ENCODE measurements at places on chromosomes 12 and 14.
A peak's percentile ranks its signal among the peaks of the same experiment; 100 is the strongest.

- peak; percentile 88 for DNase-seq
Measured at GRCh38 chr12:12788675-12789368, 3.4 kb downstream of the APOLD1 start.

- DNase-seq = no peak
Measured at GRCh38 chr14:65277580-65278270, 134.8 kb upstream of the FUT8 start.

DNA sequence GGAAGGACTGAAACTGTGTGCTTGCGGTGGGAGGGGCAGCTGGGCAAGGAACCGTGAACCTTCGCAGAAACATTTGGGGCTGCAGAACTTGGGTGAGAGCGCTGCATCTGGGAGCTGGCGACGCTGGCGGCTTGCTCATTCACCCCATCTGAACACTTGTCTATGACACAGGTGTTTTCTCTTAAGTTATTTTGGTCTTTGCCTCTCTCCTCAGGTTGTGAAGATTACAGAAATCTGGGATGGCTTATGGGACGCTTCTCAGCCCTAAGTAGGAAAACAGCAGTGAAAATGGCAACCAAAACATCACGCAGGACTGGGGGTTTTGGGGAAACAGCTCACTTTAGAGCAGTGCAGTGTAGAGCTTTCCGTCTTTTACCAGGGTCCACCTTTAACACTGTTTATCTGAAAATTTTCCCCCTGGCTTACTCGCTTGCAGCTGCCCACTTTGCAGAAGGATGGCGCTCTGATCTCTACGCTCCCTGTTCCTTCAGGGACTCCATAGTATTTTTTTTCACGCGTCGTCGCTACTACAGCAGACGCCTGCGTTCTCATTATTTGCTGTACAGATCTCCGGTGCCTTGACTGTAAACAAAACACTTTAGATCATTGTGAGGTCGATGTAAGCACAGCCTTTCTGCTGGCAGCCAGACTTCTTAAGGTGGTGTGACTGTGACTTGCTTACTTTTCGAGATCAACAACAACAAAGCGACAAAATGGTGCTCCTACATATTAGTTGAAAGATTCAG is 2.7 kb upstream of the CDKN1B start:
- DNase-seq = peak; percentile 65

DNA sequence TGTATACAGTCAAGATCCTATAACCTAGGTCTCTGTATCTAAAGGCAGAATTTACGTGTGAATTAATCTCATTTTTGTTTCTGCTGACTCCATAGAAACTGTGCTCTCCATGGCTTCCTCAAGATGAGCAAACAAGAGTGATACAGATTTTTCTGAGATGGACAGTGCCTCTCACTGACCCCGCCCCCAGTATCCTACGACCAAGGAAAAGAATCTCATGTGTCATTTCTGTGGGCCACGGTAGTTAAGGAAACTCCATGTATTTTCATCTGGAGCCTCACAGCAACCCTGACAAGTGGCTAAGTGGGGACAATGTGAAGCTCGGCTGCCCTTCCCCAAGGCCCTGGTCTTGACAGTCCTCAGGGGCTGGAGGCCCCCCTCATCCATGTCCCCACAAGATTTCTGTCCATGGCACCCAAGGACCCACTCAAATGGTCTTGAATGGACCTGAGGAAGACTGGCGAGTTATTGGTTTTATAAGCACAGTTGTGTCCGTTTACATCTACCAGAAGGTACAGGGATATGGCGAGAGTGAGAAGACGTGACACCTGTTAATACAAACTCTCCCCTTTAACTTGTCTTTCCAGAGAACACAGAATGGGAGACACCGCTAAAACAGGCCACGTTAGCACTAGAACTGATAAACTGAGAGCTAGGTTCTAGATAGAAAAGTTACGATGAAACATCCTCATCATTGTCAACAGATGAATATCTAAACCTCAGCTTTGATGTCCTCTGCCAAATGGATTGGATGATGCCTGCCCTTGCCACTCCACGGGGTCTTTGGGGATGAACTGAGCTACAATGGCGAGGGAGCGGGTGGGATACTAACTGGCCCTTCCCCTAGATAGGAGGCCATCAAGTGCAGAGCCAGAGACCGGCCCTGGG is 108.4 kb upstream of the EGLN3 start:
- no peak for DNase-seq

- peak; percentile 42 for DNase-seq
Measured at GRCh38 chr12:110012137-110012536, 12.9 kb downstream of the ANKRD13A start.

DNA sequence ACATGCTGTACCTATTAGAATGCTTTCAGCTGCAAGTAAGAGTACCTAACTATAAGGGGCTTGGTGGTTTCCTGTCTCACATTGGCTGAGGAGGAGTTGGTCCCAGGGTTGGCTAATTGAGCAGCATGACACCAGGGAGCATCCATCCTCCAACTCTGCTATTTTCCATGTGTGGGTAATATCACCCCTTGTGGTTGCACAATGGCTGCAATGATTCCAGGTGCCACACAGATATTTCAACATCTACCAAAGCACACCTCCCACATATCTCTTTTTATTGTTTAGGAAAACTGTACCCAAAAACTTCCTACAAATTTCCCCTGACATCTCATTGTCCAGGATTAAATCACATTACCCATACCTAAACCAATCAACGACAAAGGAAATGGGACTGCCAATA is 118.0 kb upstream of the EEA1 start:
- no peak for DNase-seq

DNA sequence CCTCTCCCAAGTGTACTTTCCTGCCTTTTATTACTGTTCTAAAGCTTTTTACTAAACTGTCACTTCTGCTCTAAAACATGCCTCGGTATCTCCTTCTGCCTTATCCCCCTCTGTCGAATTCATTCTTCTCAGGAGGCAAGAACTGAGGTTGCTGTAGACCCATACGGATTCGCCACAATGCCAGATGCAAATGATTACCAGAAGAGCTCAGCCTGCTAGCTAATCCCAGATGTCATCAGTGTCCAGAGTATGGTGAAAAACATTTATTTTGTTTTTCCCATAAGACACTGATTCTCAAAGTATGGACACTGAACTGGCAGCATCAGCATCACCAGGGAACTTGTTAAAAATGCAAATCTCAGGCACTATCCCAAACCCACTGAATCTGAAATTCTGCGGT is 359.3 kb downstream of the TMTC2 start:
- no peak for DNase-seq

- DNase-seq = no peak
Measured at GRCh38 chr14:68111853-68112270, 292.3 kb downstream of the RAD51B start.

All from ACHN (cell line).